Heart right ventricle (tissue), 16 donors: ENCODE measurements at places on chromosomes 4 and X. TPM values are rescaled to one million over a fixed set of nuclear protein-coding genes. Genes with fewer than 3 reads are reported as not detected.

DNA sequence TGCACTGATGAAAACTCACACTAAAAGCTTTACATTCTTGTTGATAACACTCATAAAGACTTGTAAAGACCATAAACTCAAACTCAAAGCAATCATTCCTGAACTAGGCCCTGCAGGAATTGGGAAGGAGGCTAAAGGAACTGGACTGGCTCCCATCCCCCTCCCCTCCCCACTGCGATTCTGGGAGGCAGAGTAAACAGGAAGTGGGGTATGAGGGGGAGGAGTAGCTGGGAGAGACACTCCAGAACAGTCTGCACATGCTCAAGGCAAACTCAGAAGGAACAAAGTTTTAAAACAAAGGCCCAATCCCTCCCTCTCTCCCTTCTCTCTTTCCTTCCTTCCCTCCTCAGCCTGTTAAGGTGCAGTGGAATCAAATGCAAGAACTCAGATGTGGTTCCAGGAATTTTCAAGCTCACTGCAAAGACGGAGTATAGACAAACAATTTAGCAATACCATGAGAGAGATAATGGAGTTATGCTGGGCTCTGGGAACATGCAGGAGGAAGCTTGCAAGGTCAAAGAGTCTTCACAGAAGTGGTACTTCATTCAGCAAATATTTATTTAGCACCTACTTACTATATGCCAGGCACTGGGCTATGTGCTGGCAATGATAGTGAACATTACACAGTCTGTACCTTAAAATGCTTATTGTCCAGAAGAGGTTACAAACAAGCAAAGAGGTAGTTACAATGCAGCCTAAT, 15.9 kb downstream of the MID1IP1 start:
- DNase-seq: peak; percentile 34

DNA sequence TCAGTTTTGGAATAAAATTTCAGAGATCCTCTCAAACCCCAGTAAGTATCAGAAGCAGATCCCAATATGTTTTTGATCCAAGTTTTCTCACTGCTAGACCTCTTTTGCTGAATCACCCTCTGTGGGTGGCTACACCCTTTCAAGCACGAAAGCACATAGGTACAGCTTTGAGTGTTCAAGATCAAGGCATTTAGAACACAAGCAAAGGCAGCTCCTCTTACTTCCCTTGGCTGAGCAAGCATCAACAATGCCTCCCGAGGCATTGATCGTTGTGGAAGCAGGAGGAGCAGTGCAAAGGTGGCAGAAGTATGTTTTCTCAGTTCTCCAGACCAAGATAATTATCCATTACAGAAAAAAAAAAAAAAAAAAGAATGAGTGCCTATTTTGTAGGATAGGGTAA, 72.0 kb upstream of the TSPAN7 start:
- no peak for DNase-seq

GRCh38 chr4:120314969-120315368, 248.3 kb upstream of the MAD2L1 start:
- no peak for DNase-seq

DNA sequence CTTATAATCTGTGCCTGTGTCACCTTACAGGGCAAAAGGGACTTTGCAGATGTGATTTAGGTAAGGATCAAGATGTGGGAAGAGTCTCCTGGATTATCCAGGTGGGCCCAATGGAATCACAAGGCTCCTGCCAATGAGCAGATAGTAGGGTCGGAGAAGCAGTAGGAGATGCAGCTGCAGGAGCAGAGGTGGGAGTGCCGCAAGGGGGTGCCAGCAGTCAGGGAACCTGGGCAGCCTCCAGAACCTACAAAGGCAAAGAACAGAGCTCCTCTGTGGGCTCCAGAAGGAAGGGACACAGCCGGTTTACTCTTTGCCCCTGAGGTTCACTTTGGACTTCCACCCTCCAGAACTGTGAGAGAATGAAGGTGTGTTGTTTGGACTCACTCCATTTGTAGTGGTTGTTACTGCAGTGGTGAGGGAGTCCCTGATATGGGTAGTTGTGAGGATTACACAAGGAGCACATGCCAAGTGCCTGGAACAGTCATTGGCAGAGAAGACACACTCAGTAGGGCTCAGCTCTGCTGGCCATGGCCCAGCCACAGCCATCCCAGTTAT, 318.5 kb downstream of the EVC2 start:
- DNase-seq: no peak

DNA sequence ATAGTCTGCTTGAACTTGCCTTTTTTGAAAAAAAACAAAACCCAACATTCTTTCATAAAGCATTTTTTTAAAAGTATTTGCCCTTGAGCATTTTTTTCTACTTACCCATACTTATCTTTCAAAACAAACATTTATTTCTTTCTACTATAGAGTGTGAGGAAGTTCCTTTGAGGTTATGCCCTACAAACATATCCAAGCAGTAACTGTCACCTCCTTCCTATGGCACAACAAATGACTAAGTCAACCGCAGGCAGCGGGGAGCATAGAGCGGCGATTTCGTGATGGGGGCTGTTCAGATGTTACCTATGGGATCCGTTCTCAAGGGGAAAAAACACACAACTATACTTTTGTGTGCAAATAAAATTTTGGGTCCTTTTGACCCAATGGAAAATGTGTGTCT, 19.4 kb downstream of the SPRY1 start:
- no peak for DNase-seq

DNA sequence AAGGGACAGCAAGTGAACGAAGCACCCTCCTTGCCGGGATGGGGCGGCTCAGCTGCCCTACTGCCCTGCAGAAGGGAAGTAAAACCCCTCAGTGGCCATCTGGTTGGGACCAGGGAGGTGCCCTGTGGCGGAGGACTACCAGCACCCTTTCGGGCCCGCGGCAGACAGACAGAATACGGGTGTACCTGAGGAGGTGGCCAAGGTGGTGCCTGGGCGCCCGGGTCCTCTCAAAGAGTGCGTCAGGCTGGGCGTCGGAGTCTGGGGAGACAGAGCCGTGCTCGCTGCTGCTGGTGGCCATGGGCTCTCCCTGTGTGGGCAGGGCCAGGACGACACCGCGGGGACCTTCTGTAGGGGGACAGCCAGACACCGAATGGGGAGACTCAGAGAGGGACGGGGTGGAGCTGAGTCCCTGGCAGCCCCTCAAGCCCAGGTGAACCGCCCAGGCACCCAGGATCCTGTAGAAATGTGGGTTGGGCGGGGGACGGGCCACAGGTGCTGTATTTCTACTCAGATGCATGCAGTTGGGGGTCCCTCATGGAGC, 29.7 kb downstream of the PDHA1 start:
- no peak for DNase-seq

- no peak for DNase-seq
Measured at GRCh38 chr4:81472281-81473182, 825 bp upstream of the RASGEF1B start.

- no peak for DNase-seq
Measured at GRCh38 chr4:55051532-55051931, 73.9 kb downstream of the KDR start.

DNA sequence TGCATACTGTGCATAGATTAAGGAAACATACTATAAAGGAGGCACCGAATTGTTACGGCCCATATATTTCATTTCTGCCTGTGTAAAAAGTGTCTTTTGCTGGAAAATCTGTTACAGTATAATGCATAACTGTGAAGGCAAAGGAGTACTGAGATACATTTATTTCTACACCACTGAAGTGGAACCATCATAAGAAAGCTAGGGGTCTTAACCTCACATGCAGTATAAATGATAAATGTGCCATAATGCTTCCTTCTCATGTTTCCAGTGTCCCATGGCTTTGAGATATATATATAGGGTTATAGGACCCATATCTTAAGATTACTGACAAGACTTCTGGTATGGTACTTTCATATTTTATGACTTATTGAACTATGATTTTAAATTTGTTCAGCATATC, 713.8 kb upstream of the PABPC4L start:
- DNase-seq: no peak

- no peak for DNase-seq
Measured at GRCh38 chrX:153400146-153401132, 711 bp downstream of the PNMA6E start.

GRCh38 chrX:68204521-68205038, 228.7 kb downstream of the OPHN1 start:
- no peak for DNase-seq

DNA sequence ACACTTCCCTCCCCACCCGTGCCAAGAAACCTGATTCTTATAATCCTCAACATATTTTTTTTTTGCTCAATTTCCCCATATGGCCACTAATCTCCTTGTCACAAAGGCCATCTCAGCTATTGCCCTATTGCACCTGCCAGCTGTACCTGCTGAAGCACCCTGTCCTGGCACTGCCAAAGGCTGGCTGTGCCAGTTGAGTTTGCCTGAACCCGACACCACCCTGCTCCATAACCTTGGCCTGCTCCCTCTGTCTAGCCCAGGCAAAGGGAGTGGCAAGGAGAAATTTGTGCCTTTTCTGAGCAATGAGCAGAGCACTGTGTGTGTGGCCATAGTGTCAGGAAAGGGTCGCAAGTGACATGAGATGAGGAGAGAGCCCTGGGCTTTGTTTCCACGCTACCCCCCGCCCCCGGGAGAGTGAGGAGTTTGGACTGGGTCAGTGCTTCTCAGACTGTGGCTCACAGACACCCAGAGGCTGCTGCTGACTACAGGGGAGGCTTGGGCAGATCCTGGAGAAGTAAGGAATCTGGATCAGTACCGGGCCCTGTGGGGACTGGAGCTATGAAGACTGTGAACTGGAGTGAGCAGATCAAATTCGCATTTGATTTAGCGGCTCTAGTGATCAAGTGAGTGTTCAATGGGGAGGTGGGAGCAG, 42.2 kb upstream of the HMGB3 start:
- DNase-seq: no peak

DNA sequence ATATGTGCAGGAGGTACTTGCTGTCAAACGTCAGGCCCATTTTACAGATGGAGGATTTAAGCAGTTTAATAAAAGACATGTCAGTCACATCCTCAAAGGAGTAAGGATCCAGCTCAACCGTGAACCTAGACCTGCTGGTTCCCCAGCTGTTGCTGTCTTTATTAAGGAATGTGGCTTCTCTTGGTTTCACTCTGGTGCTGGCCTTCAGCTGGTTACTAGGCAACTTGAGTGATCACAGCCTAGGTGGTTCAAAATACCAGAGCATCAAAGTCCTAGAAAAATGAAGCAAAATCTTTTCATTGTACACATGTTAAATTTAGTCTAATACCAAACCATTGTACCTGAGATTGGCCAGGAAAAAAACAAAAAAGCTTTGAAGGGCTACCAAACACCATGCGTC, 32.7 kb upstream of the GLRA2 start:
- no peak for DNase-seq

DNA sequence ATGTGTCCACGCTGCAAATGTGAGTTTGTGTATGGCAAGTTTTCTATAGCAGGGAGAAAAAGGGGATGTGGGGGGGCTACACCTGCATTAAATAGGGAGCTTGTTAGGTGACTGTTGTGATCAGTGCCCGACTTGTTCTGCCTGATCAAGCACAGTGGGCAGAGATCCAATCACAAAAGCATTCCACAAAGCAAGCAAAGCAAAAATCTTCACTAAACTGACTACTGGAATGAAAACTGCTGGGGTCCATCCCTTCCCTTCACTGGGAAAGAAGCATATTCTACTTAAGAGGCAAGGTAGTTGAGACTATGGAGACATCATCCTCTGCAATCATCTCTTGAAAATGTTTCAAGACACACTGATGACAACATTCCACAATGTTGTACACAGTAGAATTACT, 5.2 kb downstream of the IRS4 start:
- DNase-seq: no peak

DNA sequence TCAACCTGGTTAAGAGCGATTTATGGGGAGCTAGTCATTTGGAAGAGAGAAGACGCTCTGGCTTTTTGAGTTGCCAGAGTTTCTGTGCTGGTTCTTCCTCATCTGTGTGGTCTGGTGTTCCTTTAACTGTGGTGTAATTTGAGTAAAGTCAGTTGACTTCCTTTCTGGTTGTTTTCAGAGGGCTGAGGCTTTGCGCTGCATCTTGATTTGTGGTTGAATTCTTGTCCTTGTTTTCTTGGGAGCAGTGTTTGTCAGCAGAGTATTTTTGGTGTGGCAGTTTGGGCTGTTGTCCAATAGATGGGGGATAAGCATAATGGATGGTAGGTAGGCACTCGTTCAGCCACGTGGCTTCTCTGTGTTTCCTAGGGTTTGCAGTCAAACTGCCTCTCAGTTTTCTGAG, 2143.2 kb upstream of the TENM3 start:
- DNase-seq: no peak

DNA sequence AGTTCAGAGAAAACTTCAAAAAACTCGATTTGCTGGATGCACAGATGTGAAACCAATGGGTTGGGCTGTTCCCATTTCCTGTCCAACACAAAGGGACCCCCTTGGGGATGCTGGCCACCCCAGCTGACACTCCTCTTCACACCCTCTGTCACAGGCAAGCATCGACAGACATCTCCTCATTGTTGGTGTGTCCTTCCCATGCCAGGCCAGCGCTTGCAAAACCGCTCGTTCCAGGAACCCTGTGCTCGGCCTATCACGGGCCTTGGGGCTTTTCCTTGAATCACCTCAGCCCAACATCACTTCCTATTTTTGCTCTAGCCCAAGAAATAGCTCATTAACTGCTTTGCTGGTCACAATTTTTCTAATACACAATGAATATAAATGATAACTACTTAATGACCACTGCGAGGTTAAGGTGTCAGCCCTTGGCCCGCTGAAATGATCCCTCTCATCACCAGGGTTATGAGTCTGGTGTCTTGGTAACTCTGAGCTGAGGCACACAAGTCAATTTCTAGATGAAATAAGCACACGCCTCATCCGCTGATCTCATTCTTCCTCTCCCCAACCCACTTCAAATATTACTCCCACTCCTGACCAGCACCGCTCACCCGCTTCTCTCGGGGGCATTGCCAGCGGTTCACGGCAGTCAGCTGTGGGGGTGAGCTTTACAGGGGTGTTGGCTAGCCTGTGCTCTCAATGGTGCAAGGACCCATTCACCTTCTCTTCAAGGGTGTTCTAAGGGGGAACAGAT, 32.3 kb downstream of the BCOR start:
- DNase-seq: no peak

GRCh38 chr4:38139187-38139586, 179.0 kb downstream of the PTTG2 start:
- DNase-seq: no peak

DNA sequence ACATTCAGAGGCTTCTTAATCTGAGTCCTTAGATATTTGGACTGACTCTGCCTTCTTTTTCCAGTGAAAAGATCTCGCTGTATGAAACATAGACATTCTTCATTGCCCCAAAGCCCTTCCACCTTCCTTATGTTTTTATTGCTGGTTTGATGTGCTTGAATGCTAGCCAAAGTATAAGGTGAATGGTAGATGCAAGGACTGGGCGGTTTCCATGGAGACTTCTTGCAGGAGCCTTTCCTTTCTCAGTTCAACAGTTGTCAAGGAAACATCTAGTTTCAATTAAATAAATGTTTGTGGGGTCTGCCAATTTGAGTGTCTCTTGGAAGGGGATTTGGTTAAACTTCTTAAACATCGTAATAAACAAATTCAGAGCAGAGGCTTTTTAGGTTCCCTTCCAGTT, 46.0 kb downstream of the REPS2 start:
- DNase-seq: no peak

ZCCHC18 gene
- 0.48 TPM for polyA plus RNA-seq

GAGE10 gene
- polyA plus RNA-seq: not detected

PPEF2 gene
- not detected for polyA plus RNA-seq

PNMA6A gene
- polyA plus RNA-seq: 0.51 TPM

SSX1 gene
- not detected for polyA plus RNA-seq

BRS3 gene
- polyA plus RNA-seq: not detected

ARSD gene
- 5.8 TPM for polyA plus RNA-seq
